ENCODE measurements at places on chromosomes 16 and 17.

GRCh38 chr17:38464251-38464722 lies 36.0 kb downstream of the ARHGAP23 start:
- no peak for DNase-seq

DNA sequence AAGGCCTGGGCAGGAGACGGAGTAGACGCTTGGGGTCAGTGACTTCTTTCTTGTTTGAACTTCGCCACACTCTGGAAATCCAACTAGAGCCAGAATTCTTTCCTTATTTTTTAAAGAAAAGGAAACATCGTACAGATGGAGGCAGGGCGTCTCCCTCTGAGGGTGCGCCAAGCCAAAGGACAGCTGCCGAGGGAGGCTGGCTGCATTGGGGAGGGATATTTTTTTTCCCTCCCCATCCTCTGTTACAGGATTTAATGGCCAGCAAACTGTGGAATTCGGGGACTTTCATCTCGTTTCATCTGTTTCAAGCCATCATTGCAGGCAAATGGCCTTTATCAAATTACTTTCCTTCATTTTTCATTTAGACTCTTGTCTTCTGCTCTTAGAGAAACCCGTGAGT lies 15.9 kb downstream of the CDK5R1 start:
- DNase-seq: no peak

- no peak for DNase-seq
Observed at GRCh38 chr17:47989159-47989558, 18.2 kb downstream of the CDK5RAP3 start.

GRCh38 chr16:88905563-88905962 lies 39.1 kb upstream of the PABPN1L start:
- no peak for DNase-seq

- no peak for DNase-seq
Observed at GRCh38 chr17:37553401-37553966, 55.7 kb downstream of the SYNRG start.

DNA sequence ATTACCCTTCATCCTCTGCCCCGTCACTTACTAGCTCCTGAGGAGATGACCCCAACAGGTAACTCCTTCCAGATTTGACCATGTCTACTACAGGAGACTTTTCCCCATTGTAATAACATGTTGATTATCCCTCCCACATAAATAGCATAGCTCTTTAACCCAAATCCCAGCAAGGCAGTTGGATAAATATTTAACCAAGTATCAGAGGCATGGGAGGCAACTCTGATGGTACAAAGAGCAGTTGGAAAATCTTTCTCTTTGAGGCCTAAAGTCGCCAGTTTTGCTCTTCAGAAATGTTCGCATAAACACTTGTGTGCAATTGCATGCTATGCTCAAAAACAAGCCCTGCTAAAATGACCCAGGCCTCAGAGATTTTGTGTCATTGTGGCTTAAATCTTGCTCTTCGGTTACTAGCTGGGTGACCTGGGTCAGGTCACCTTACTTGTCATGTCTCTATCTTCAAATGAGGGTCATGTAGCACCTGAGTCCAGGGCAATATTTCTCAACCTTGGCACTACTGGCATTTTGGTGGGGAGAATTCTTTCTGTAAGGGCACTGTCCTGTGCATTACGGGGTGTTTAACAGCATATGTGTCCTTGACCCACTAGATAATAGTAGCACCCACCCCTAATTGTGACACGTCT lies 48.8 kb downstream of the HSD17B2 start:
- no peak for DNase-seq

DNA sequence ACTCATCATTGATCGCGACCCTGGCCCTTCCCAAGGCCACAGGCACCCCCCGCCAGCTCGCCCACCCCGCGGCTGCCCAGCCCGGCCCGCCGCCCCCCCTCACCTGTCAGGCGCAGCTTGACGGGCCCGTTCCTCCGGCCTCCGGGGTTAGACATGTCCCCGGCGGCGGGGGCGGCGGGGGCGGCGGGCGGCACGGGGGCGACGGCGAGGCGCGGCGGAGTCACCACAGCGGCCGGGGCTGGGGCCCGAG lies 456 bp downstream of the SMURF2 start:
- DNase-seq: no peak

DNA sequence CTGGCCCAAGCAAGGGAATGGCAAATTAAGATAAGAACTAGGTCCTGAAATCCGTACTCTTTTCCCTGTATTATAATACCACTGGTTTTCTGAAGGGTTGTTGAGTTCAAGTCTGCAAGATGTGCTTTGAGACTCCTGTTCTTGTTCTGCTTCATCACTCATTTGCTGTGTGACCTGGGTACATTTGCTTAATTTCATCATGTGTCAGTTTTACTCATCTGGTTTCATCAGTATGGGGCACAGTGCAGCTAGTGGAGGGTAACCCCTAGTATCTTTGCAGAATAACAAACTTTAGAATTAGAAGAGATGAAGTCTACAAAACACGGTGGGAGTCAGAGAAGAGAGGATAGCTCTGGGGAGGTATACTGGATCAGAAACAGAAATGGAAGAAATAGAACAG lies 21.9 kb upstream of the EFCAB13 start:
- DNase-seq: no peak

- no peak for DNase-seq
Observed at GRCh38 chr16:23994615-23995014, 158.8 kb downstream of the PRKCB start.

GRCh38 chr16:56571525-56571924 lies 6.7 kb downstream of the MT4 start:
- DNase-seq: no peak

GRCh38 chr17:69639096-69639495 lies 224.6 kb downstream of the MAP2K6 start:
- DNase-seq: no peak

GRCh38 chr17:77454242-77455095 lies 313.7 kb downstream of the SEC14L1 start:
- DNase-seq: no peak

GRCh38 chr17:82060614-82061013 lies 5.0 kb downstream of the DUS1L start:
- DNase-seq: no peak

DNA sequence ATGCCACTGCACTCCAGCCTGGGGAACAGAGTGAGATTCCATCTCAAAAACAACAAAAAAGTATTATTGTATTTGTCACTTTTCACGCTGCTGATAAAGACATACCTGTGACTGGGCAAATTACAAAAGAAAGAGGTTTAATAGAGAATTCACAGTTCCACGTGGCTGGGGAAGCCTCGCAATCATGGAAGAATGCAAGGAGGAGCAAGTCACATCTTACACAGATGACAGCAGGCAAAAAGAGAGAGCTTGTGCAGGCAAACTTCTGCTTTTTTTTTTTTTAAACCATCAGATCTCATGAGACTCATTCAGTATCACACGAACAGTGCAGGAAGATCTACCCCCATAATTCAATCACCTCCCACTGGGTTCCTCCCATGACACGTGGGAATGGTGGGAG lies 41.5 kb upstream of the ETV4 start:
- DNase-seq: no peak

- no peak for DNase-seq
Observed at GRCh38 chr17:33874617-33875060, 380.4 kb upstream of the CCL2 start.

DNA sequence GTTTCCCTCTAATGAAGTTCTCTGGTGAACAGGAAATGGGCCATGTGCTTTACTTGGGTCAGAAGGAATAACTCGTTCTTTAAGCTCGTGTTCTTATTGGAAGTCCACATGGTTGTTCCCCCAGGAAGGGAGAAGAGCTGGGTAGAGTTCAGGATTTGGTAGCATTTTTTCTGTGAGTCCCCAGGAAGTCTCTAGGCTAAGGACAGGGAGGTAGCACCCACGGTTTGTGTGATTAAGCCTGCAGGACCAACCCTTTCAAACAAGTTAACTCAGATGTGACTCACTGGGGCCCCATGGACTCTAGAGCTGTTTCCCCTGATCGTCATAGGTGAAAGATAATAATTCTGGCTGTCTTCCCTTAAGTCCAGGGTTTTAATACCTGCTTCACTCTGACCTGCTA lies 16.4 kb downstream of the SAP30BP start:
- DNase-seq: no peak

- no peak for DNase-seq
Observed at GRCh38 chr16:48113471-48113870, 42.3 kb downstream of the ABCC12 start.

GRCh38 chr16:77223184-77223583 lies 24.0 kb downstream of the SYCE1L start:
- DNase-seq: no peak

- DNase-seq: no peak
Observed at GRCh38 chr17:61560071-61560470, 30.9 kb downstream of the NACA2 start.

DNA sequence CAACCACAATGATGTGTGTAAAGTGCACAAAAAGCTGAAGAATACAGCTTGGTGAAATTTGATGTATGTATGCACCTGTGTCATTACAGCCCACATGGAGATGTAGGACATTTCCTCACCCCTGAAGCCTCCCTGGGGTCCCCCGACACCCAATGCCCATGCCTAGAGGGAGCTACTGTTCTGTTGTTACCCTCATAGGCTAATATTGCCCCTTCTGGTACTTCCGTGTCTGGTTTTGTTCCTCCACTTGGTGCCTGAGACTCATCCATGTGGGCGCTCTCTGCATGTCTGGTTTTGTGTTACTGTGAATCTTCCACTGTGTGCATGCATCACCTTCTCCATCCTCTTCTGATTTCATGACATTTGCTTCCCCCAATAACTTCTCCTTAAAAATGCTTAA lies 18.6 kb downstream of the TNFRSF13B start:
- no peak for DNase-seq

DNA sequence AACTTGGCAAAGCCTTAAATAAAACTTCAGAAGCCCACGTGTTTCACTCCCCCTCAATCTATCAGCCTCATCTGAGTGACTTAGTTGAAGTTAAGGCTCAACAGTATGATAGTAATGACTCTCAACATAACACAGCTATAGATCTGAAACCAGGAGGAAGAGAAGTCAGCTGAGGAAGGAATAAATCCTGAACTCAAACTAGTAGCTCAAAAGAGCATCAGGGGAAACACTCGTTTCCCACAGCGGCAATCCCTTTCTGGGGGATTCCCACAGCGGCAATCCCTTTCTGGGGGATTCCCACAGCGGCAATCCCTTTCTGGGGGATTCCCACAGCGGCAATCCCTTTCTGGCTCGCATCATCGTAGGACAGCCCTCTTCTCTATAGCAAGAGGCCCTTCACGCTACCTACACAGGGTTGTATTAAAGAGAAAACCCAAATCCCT lies 56.8 kb downstream of the ZZEF1 start:
- no peak for DNase-seq

DNA sequence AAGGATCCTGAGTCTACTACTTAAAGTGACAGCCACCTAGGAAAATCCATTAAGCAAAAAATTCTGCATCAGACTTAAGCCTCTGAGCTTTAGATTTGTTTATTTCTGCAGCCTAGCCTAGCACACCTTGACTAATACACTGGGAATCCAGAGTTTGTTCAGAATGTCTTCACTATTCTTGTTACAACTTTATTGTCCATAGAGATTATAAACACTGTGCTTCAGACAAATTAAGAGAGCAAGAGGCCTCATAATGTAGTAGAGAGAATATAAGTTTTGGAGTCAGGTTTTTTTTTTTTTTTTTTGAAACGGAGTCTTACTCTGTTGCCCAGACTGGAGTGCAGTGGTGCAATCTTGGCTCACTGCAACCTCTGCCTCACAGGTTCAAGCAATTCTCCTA lies 8.9 kb upstream of the THUMPD1 start:
- DNase-seq: no peak

DNA sequence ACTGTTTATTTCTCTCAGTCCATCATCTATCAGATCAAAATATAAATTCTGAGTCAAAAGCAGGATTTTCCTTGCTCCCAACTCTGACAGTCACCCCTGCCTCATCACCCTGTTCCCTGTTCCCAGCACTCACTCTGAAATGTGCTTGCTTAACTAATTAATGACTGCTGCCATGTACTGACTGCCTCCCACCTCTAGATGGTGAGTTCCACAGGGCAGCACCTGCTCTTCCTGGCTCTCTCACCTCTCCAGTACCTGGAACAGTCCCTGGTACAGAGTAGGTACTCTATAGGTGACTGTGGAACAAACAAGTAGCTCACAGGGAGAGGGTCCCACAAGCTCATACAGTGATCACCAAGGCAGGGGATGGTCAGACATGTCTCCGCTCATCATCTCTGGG lies 114.3 kb upstream of the C16orf82 start:
- DNase-seq: no peak

DNA sequence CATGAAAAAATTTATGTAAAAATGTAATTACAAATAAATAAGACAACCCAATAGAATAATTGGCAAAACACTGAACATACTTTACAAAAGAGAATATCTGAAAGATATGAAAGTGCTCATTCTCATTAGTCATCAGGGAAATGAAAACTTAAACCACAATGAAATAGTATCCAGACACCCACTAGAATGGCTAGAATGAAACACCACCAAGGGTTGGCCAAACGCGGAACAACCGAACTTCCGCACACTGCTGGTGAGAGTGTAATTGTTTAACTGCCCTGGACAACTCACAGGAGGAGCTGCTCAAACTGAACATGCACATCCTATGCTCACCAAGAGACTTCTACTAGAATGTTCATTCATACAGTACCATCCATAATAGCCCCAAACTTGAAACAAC lies 5.8 kb upstream of the ZDHHC7 start:
- no peak for DNase-seq

DNA sequence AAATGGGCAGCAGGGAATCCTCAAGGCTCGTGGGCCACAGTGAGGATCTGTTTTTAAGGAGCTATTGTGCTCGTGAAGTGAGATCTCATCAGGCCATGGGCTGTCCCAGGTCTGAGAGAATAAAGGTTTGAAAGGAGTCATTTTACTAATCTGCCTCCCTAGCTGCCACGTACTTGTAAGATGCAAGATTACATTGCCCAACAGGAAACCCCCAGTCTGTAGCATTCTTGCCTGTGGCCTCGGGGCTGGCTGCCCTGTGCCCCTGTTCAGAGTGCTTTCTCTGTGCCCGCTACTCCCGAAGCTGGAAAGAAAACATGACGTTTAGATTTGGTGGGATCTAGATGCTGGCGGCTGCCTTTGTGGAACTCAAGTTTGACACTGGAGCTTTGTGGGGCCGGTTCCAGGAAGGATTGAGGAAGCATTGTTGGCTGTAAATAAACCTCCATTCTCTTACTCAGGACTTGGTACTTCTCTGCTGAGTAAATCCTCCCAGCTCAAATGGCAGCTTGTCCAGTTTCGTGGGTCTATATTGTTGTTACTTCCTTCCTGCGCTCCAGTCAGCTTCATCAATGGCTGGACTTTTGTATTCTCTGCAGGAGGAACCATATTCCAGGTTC lies 21.2 kb downstream of the SAP30BP start:
- no peak for DNase-seq

Measured in activated naive CD8-positive, alpha-beta T cell treated with anti-CD3 and anti-CD28 coated beads, Interleukin-2, amount 50 U/mL, for 16 hours (primary cell).